ENCODE measurements at places on chromosomes 16 and 17.

GRCh38 chr17:9123594-9124553, 102.6 kb downstream of the NTN1 start:
- DNase-seq = no peak

DNA sequence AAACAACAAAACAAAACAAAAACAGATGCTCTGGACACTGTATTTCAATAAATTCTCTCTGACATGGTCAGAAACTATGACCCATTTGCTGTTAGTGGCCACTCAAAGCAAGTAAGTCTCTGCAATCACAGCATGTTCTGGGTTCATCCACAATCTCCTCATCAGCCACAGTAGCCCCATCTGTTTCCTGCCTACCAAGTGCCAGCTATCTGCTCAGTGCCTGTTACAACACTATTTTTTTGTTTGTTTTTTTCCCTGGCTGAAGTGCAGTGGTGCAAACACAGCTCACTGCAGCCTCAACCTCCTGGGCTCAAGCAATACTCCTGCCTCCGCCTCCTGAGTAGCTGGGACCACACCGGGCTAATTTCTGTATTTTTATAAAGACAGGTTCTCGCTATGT, 137.9 kb downstream of the SOX9 start:
- peak; percentile 45 for DNase-seq

DNA sequence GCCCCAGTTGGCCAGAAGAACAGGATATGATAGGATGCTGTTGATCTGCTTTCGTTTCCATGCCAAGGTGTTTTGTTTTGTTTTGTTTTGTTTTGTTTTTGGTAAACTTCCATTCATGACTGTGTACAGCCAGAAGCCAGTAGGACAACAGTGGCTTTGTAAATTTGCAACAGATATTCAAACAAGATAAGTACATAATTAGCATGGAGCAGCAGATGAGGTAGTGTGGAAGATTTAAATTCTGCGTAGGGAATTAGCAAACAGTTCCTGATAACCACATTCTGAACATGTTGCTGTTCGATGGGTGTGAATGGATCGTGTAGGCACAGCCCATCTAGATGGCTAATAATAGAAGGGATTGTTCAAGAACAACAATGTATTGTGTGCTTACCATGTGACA, 1080.1 kb upstream of the RBFOX1 start:
- no peak for DNase-seq

- DNase-seq = peak; percentile 74
Observed at GRCh38 chr17:67994817-67995569, 1.3 kb downstream of the C17orf58 start.

DNA sequence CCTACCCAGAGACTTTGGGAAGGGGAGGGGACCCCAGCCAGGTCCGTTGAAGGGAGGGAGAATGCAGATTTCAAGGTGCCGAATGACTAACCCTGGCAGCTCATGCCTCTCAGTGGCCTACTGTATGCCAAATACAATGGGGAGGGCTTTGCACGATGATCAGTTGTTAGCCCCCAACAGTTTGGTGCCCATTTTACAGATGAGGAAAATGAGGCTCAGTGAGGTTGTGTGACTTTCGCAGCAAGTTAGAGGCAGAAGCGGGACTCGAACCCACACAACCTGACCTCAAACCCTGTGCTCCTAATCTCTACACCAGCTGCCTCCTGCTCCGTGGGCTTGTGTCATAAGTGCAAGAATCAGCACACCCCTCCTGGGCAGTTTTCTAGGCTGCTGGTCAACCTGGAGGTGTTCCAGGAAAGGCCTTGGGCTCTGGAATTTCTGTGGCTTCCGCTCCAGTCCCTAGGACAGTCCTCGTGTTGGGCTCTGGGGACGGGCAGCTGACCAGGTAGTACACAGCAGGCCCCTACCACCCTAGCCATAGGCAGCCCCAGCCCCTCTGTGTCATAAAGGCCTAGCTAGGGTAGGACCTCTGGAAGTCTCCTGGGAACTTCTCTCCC, 11.9 kb upstream of the NAGPA start:
- DNase-seq = no peak

GRCh38 chr16:81006813-81007695, at the start of the genes CENPN and CMC2:
TSS of gene CENPN (plus strand) at chr16:81007214. CDS start at chr16:81011940, 4,726 bp downstream.
TSS of gene CMC2 (minus strand) at chr16:81006885. CDS start at chr16:80997394, 9,491 bp downstream.
- peak; percentile 85 for DNase-seq

GRCh38 chr16:86514481-86515376, 4.4 kb downstream of the FOXF1 start:
- no peak for DNase-seq

GRCh38 chr17:74259667-74260524, 14.1 kb upstream of the DNAI2 start:
- no peak for DNase-seq

GRCh38 chr16:12016291-12016947, 39.9 kb downstream of the SNX29 start:
- DNase-seq = no peak

DNA sequence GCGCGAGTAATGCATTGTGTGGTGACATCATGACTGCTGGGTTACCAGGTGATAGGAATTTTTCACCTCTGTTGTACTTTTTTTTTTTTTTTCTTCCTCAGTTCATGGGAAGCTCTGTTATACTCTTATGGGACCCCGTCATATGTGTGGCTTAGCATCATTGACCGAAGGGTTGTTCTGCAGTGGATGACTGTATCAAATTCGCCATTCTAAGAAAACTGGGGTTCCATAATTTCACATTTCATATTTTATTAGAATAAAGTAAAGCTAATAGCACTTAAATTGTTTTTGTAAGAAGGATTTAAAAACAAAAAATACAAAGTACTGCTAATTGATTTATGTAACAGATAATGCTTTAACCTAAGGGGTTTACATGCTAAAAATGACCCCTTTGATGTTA, 32.0 kb upstream of the MRC2 start:
- DNase-seq = no peak

DNA sequence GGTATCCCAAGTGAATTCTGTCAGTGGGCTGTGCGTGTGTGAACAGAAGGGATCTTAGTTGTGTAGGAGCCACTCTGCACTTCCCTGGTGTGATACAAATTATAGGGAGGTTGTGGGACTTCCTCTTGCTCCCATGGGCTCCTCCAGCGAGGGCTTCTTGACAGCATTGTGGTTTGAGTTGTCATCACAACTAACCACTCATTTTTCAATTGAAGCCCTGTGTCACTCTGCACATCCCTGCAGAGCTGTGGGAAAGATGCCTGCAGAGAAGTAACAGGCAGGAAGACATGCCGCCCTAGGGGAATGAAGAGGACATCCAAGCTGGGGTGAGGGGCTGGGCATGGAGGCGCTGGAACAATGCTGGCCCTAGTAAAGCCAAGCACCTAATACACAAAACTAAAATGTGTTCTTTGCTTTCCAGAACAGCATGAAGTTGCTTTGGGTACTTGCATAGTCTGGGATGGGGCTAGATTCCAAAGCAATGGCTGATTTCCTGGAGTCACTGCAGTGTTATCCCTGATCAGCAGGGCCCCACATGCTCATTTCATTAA, 692.5 kb downstream of the TOX3 start:
- no peak for DNase-seq

- DNase-seq = no peak
Observed at GRCh38 chr17:27573971-27574525, 56.9 kb upstream of the LGALS9 start.

DNA sequence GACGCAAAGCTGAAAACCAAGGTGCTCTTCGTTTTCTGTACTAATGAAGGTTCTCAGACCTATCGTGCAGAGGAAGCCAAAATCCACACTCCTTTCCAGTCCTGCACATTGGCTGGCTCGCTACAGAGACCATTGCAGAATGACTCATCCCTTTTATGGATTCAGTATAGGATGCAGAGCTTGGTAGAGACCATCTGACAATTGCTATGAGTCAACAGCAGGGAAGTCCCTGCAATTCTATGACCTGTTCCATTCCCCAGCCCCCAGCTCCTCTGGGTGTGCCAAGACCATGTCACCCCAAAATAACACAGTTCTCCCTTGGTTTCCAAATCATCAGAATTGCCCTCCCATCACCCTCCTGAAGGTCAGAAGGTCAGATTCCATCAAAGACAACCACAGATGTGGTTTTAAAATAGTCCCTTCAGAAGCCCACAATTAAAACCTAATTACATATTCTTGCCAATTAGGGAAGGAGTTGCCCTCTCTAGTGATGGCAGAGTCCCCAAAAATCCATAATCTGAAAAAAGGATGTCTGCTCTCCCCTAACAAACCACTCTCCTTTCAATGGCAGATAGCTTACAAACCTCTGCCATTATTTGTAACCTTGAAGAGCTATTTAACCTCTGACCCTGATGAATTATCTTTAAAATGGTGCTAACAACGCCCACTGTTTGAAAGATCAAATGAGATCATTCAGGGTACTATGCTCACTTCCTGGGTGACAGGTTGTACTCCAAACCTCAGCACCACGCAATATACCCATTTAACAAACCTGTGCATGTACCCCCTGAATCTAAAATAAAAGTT, 108.2 kb upstream of the RBBP6 start:
- no peak for DNase-seq

GRCh38 chr16:58843675-58844074, 109.6 kb upstream of the GOT2 start:
- no peak for DNase-seq

DNA sequence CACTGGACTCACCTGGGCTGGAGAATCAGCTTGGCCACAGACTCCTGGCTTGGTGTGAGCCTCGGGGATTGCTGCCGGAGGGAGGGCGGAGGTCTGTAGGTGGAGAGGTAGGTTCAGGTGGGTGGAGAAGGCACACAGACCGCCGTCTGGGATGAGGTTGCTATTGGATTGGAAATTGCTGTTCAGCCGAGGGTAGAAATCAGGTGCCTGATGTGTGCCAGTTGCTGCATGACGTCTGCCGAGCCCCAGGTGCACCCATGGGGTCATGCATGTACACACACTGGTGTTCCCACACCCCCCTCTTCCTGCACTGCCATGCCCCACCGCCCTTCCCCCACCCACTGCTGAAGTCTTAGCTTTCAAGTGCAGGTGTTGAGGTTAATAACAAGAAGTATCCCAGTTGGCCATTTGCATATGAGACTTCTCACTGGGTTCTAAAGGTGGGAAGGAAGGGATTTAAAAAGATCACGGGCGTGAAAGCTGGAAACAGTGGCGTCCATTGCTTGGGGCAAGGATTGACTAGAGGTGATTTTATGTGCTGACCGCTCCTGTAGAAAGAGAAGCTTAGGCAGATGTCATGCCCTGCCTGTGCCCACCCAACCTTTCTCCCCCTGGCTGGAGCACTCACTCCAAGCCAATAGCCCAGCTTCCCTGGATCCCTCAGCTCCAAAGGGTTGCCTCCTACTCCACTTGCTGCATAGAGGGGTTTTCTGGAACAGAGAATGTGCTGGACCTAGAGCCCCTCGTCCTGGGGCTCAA, 193.6 kb downstream of the CCDC182 start:
- no peak for DNase-seq

DNA sequence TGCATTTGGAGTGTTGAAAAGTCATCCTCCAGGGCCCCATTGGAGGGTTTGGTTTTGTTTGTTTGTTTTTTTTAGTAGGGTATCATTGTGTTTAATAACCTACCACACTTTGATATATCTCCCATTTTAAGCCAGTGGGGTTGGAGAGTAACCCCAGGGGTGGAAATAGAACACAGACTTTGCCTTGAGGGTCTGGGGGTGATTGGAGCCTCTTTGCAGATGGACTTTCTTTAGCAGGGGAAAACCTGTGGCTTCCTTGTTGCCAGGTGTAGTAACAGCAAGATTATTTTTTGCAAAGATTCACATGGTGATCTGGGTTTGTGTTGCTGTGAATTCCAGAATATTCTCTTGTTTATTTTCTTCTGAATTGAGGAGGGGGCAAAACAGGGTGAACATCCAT, 1.5 kb downstream of the ABCC1 start:
- no peak for DNase-seq

- no peak for DNase-seq
Observed at GRCh38 chr17:610276-610675, 104.4 kb downstream of the VPS53 start.

GRCh38 chr16:5062051-5062450, 3.7 kb downstream of the C16orf89 start:
- DNase-seq = no peak

DNA sequence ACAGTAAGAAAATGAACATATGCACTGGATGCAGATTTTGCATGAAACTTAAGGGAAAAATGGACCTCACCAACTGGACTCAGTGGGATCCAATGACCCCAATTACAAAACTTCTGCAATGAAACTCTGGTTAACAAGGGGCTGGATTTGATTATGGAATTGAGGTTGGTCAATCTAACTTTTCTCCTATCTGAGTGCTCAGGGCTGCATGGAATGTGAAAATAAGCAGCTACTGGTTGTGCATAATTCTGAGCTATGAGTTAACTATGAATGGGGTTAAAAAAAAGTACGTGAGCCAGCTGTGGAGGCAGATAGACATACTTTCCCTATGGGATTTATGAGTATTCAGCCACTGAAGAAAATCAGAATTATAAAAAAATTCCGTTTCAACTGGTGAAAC, 9.2 kb downstream of the FAM20A start:
- no peak for DNase-seq

DNA sequence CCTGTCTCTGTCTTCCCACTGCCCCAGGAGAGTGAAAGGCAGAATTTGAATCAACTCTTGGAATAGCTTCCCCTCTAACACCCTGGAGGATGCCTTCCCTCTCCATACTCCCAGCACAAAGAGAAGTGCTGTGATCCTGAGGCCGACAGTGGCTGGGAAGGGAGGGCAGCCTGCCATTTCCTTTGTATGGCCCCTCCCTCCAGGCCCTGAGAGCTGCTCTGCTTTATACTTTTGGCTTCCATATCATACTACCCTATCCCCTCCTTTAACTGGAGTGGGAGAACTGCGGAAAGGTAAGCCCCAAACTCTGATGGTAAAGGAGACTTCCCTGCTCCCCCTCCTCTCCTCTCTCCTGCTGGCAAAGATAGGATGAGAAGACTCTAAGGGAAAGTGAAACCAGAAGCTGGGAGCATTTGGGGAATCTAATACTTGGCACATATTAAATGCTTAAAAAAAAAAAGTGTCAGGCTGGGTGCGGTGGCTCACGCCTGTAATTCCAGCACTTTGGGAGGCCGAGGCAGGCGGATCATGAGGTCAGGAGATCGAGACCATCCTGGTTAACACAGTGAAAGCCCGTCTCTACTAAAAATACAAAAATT, 4.1 kb upstream of the MED24 start:
- DNase-seq = no peak

DNA sequence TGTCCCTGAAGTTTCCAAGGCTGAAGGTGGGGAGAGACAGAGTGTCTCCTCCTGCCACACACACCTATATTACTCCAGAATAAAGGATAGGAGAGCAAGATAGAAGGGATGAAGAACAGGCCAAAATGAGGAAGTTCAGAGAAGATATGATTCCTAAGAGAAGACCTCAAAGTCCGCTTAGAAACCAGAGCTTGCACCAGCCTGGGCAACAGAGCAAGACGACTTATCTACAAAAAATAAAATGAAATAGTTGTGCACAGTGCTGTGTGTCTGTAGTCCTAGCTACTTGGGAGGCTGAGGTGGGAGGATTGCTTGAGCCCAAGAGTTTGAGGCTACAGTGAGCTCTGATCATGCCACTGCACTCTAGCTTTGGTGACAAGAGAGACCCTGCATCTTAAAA, 128.2 kb downstream of the HS3ST3B1 start:
- no peak for DNase-seq

Measured in NCI-H446 treated with DMSO at 0.1 percent for 48 hours (cell line).